ENCODE measurements at places on chromosomes 5 and 9. TPM values are rescaled to one million over a fixed set of nuclear protein-coding genes. Genes with fewer than 3 reads are reported as not detected.

DNA sequence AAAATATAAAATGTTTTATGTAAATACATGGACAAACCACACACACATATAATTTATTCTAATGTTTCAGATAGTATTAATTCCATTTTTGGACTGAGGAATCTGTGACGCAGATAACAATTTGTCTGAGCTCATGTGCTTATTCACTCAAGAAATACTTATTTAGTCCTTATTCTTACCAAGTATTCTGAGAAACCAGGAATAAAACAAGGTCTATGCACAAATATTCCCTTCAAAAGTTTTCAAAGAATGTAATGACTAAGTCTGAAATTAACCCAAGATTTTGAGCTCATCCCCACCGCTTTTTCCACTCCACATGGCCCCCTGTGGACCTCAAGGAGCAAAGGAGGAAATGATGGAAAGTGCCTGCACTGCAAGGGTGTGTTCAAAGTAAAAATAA lies 1022.3 kb downstream of the EFNA5 start:
- H3K4me3 ChIP-seq = no peak overlapping the region
- no peaks in the 10 kb centered on the region for H3K27me3 ChIP-seq
- no peak overlapping the region for H3K27ac ChIP-seq
- H3K4me1 ChIP-seq = no peaks in the 10 kb centered on the region

Gene LMX1B
- 6.8 TPM for total RNA-seq

Gene MEGF10
- total RNA-seq = 2.9 TPM

Gene HSPA5
- 64.4 TPM for total RNA-seq

DNA sequence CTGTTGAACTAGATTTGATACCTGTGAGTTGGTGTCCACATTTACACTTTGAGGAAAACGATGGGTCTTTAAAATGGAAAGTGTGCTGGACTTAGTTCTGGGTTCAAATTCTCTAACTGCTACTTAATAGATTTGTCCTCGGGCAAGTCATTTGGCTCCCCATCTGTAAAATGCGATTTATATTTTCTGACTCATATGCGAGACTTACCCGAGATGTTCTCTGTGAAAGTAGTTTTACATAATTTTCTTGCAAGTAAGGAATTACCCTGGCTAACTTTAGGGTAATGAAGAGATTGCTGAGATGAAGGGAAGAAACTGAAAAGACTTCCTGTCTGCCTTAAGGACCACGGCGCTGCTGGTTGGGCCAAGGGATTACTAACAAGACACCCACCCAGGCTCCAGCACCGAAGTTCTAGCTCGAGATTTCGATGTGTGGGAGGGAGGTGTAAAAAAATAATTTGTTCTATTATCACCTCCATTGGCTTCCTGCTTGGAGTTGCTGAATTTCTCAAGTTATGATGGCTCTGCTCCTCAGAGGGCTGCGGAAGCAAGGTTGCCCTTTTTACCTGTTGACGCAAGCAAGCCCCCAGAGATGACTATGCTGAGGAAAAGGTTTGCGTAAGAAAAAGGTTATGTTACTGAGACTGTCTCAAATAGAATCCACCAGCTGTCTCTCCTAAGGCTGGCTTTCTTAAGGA lies 24.1 kb downstream of the PCSK1 start:
- no peak overlapping the region for H3K4me3 ChIP-seq
- DNase-seq = no peak
- H3K4me1 ChIP-seq = no peaks in the 10 kb centered on the region
- no peak overlapping the region for H3K27ac ChIP-seq
- no peaks in the 10 kb centered on the region for H3K36me3 ChIP-seq
- no peaks in the 10 kb centered on the region for H3K27me3 ChIP-seq

DNA sequence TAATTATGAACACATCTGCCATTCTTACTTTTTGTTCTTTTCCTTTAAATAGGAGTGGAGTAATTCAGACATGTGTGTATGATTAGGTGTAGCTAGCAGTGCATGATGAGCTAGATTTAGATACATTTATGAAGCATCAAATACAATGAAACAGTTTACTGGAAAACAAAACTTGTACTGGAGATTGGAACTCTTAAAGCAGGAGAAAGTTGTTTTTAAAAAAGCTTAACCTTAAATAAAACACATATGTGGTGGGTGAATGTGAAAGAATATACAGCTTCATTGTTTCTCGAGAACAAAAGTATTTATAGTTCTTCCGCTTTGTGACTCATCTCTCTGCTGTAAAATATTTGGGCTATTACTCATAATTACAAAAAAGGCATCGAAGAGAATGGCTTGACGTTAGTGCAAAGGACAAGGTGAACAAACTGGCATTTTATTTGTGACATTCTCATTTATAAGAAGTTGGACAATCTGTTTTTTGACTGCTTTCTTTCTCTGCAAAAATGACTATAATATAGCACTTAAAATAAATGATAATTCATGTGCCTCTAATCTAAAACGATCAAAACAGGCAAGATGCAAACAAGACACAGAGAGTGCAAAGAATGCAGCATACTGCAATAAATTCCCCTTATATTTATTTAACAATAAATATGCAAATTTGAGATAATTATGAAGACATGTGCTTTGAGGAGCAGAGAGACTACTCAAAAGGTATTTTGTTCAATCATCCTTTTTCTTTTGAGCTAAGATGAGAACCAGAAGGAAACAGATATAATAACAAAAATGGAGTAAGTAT lies 478.8 kb downstream of the CETN3 start:
- H3K27me3 ChIP-seq = no peaks in the 10 kb centered on the region
- H3K4me3 ChIP-seq = no peak overlapping the region
- no peak for DNase-seq
- no peaks in the 10 kb centered on the region for H3K36me3 ChIP-seq

Gene CDH6
- 0.93 TPM for total RNA-seq

- no peak overlapping the region for H3K4me3 ChIP-seq
- H3K4me1 ChIP-seq = peaks cover 50% of the 10 kb centered on the region
- H3K27me3 ChIP-seq = no peaks in the 10 kb centered on the region
- H3K36me3 ChIP-seq = no peaks in the 10 kb centered on the region
Measured at GRCh38 chr9:93578844-93579243, 2.5 kb downstream of the PHF2 start.

Gene RXRA
- total RNA-seq = 165 TPM

DNA sequence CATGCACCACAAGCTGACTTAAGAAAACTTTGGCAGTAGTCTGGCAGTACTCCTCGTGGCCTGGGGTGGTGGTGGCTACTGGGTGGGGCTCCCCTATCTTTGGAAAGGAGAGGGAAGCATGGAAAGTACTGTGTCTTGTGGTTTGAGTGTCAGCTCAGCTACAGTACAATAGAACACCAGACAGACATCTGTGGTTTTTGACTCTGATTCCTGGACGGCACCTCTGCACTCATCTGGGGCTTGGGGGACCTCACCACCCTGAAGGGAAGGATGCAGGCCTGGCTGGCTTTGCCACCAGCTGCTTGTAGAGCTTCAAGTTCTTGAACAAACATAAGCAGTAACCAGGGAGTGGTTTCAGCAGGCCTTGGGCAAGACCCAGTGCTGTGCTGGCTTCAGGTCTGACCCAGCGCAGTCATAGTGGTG lies 40.6 kb downstream of the TNFSF8 start:
- H3K36me3 ChIP-seq = no peaks in the 10 kb centered on the region
- peaks cover 15% of the 10 kb centered on the region for H3K4me1 ChIP-seq
- H3K4me3 ChIP-seq = no peak overlapping the region
- no peaks in the 10 kb centered on the region for H3K27me3 ChIP-seq

GRCh38 chr9:2465921-2466460 lies 155.6 kb upstream of the VLDLR start:
- H3K27ac ChIP-seq = no peak overlapping the region
- no peaks in the 10 kb centered on the region for H3K4me1 ChIP-seq

DNA sequence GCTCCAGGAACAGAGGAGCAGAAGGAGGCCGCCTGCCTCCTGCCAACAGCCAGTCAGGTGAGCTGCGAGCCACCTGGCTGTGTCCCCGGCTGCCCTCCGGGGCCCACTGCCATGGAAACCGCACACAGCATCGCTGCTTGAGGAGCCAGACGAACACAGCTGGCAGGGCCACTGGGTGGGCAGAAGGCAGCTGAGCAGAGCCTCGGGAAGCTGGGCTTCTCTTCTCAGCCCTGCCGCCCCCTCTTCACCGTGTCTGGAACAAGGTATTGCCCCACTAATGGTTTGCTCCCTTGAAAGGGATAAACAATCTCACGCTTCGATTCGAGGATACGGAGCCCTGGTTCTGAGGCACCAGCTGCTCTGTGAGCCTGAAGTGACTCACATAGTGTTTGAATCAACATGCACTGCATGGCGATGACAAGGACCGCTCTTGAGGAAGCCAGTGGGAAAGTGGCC lies 63.7 kb upstream of the RUFY1 start:
- DNase-seq = no peak
- H3K27me3 ChIP-seq = no peaks in the 10 kb centered on the region
- no peaks in the 10 kb centered on the region for H3K36me3 ChIP-seq
- H3K27ac ChIP-seq = no peak overlapping the region
- no peak overlapping the region for H3K4me3 ChIP-seq
- H3K4me1 ChIP-seq = peaks cover 3% of the 10 kb centered on the region

Measured in suprapubic skin (tissue), 4 donors.